Stimulated activated CD4-positive, alpha-beta T cell treated with anti-CD3 and anti-CD28 coated beads, Interleukin-1b, Interleukin-23, amount 100 ng/mL, for 4 hours (primary cell): ENCODE measurements at places on chromosomes 5 and 9.

GRCh38 chr5:41347569-41347968 lies 134.2 kb upstream of the C6 start:
- no peak for DNase-seq

DNA sequence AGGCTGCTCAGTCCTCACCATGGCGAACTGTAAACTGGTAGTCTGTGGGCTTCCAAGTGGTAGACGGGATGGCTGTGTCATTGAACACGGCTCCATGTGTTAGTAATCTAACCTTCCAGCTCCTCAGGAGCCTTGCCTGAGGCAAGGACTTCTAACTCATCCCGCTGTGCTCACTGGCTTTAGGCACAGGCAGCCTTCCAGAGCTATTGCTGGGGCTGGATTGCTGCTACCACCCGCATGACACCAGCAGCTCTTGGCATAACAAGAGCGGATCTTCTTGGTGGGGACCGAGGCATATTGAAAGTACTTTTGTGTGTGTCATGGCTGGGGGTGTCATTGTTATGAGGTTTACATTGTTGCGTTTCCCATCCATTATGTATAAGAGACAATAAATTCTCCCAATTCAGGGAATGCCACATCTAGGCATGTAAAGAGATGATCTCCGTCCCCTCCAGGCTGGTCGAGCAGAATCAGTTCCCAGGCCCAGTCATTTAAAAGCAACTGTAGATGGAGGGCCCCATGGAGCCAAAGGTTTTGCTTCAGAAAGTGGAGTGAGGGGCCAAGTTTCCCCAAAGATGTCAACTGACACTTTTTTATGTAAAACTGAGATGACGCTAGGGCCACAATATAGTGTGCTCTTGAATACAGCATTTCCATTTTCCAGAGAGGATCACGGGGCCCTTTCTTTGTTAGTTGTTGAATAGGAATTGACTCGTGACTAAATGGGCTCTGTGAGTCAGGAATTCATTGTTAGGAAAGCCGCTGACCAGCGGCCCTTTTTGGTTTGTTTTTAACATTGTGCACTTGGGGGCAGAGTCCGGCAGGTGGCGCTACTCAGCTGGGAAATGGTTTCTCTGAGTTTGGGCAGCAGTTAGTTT lies 759.5 kb downstream of the TAF11L14 start:
- peak; percentile 24 for DNase-seq

DNA sequence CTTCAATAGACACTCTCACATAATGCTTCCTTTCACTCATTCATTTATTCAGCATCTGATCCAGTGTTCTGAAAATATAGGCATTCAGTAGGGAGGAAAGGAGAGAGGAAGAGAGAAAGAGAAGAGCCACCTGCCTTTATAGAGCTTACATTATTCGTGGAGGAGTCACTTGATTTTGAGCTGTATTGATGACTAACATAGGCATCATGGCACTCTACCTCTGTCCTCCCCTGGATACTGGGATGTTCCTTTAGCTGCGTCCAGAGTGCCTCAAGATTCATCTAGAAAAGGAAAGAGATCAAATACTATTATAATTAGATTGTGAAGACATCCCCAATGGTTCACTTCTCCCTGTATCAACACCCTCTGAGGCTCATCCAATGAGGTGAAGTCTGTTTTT lies 345.1 kb downstream of the SPATA31D1 start:
- no peak for DNase-seq

DNA sequence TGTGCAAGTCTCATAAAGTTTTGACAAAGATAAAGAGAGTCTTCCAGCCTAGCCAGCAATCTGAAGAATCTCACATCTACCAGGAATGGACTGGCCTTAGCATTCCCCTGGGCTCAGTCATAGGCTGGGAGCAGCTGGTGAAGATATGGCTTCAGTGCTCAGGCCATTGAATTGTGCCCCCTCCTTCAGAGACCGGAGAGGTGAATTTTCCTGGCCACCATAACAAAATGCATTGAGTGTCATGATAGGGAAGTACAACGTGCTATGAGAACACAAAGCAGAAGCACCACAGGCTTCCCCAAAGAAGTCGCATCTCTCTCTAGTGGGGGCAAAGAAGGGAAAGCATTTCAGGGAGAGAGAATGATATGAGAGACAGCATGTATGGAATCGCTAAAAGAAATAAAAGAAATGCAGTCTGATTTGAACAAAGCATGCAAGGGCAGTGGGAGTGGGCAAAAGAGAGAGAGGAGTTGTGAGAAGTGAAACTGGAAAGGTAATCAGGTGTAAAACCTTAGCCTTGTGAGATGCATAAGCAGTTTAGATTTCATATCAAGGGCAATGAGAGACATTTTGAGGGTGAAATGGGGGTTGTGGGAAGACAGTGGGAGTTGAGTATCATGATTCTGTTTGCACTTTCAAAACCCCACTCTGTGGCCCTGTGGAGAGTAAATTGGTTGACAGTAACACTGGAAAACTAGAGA lies 57.1 kb upstream of the NMUR2 start:
- DNase-seq = no peak

DNA sequence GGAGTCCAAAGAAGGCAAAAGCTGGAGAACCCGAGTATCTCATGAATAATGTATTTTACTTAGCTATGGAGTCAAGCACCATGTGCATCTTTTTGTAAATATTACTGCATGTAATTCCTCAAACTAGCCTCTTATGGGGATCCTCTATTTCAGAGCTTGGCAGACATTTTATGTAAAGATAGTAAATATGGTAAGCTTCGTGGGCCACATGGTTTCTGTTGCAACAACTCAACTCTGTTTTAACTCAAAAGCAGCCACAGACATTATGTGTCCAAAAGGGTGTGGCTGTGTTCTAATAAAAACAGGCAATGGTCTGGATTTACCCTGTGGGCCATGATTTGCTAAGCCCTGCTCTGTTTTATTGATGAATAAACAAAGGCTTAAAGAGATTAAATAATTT lies 17.3 kb downstream of the DAPK1 start:
- DNase-seq = no peak

GRCh38 chr9:26919698-26920097 lies 27.1 kb upstream of the CAAP1 start:
- no peak for DNase-seq

DNA sequence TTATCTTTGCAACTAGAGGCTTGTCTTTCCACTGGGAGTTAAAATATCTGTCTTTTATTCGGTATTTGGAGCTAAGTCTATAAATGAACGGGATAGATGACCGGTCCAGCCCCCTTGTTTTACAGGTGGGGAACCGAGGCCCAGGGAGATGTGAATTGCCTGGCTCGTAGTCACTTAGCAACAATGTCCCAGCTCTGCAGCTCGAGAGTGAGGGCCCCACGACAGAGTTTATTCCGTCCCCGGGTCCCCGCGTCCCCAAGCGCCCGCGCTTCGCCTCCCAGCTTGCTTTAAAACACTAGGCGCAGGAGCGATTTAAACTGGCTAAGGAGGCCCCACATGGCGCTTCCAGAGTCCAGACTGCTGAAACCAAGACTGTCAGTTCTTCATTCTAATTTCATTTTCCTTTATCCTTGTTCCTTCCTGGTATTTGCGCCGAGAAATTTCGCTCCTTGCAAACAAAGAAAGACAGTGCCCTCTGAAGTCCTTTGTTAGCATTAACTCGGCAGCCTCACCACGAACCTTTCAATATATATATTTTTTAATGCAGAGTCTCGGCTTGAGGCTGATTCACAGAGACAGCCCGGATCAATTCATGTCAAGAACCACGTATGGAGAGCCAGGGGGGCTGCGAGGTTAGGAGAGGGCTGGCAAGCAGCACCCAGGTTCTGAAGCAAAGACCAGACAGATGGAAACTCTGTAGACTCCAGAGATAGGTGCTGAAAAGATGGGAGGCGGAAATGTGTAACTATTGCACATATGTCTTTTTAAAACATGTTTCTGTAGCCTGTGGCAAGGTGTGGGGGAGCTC lies 1.4 kb upstream of the ENC1 start:
- no peak for DNase-seq

- no peak for DNase-seq
Observed at GRCh38 chr9:94900222-94901018, 173.9 kb downstream of the AOPEP start.

- no peak for DNase-seq
Observed at GRCh38 chr5:17070647-17071046, 134.6 kb upstream of the MYO10 start.

- DNase-seq = no peak
Observed at GRCh38 chr5:14385019-14385418, 196.6 kb upstream of the OTULINL start.

GRCh38 chr5:92944903-92945604 lies 636.0 kb downstream of the NR2F1-AS1 start:
- no peak for DNase-seq

DNA sequence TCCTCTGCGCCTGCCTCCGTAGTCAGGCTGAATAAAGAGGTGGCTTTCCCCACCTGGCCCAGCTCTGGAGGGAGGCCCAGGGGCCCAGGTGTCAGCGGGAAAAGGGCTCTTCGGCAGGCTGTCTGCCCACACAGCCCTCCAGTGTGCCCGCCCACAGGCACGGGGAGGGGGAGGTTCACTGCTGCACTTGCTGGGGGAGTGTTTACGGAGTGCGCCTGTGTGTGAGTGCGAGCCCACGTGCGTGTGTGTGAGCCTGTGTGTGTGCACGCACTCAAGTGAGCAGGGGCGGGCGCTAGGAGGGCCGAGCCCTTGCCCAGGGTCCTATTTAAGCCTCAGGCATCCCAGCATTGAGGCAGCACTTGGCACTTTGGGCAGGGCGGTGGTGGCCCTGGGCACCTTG lies 10.9 kb downstream of the DNLZ start:
- no peak for DNase-seq

- DNase-seq = no peak
Observed at GRCh38 chr9:69476797-69477196, 151.8 kb downstream of the ENTREP1 start.

DNA sequence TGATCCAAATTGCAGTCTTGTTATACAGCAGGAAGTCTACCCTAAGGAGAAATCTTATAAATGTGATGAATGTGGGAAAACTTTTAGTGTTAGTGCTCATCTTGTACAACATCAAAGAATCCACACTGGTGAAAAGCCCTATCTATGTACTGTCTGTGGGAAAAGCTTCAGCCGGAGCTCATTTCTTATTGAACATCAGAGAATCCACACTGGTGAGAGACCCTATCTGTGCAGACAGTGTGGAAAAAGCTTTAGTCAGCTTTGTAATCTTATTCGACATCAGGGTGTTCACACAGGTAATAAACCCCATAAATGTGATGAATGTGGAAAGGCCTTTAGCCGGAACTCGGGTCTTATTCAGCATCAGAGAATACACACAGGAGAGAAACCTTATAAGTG lies 10.4 kb downstream of the ZNF189 start:
- no peak for DNase-seq

GRCh38 chr9:96884443-96884842 lies 30.1 kb upstream of the ZNF782 start:
- no peak for DNase-seq

DNA sequence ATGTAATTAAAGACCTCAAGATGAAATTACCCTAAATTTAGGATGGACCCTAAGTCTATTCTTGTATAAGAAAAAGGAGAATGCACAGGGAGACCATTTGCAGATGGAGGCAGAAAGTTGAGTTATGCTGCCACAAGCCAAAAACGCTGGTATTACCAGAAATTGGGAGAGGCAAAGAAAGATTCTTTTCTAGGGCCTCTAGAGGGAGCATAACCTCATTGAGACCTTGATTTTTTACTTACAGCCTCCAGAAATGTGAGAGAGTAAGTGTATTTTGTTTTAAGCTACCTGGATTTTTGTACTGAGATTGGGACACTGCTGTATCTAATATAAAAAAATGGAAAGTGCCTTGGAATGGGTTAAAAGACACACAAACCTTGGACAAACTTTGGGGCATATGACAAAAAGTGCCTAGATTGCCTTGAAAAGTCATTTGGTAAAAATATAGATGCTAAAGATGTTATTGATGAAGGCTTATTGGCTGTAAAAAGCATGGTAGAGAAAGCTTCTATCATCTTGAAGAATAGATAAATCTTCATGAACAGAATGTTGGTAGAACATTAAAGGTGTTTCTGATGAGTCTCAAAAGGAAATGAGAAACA lies 174.7 kb upstream of the PRDM9 start:
- no peak for DNase-seq

DNA sequence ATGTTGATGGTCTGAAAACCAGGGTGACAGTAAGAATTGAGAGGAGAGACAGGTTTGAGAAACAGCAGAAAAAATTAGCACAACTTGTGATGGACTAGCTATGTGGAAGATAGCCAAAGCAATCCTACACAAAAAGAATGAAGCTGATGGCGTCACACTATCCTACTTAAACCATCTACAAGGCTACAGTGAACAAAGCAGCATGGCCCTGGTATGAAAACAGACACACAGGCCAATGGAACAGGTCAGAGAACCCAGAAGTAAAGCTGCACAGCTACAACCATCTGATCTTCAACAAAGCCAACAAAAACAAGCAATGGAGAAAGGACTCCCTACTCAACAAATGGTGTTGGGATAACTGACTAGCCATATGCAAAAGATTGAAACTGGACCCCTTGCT lies 7.5 kb upstream of the UBE2R2 start:
- no peak for DNase-seq

DNA sequence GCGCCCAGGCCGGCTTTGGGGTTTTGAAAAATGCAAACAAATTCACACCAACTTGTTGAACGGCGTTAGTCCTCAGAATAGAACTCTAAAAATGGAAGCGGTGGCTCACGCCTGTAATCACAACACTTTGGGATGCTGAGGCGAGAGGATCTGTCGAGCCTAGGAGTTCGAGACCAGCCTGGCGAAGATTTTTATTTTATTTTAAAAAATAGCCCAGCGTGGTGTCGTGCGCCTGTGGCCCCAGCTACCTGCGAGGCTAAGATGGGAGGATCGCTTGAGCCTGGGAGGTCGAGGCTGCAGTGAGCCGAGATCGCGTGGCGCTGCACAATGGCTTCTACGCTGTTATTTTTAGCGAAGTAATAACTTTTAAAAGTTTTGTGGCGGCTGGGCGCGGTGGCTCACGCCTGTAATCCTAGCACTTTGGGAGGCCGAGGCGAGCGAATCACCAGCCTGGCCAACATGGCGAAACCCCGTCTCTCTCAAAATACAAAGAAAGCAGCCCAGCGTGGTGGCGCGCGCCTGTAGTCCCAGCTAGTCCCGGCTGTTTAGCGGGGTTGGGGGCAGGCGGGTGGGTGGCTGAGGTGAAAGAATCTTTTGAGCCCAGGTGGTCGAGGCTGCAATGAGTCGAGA lies 694 bp upstream of the PLIN2 start:
- peak; percentile 1 for DNase-seq

GRCh38 chr9:130451509-130452388 lies 7.0 kb downstream of the ASS1 start:
- DNase-seq = no peak
